ENCODE measurements at places on chromosomes 1 and 21.

DNA sequence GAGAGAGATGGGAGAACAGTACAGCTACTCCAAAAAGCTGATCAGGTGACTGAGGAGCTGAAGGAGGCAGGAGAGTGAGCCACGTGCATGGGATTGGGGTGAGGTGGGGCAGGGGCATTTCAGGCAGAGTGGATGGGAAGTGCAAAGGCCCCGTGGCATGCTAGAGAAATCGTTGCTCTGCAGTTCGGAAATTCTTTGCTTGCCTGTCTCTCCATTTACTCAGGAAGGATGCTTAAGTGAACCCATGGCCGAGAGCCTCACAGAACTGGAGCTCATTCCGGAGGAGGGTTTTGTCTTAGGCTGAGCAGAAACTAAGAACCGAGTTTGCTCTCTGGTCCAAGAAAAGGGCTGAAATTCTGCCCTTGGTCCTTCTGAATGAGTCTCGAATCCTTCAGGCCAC lies 139.8 kb upstream of the TMEM51 start:
- DNase-seq: no peak

DNA sequence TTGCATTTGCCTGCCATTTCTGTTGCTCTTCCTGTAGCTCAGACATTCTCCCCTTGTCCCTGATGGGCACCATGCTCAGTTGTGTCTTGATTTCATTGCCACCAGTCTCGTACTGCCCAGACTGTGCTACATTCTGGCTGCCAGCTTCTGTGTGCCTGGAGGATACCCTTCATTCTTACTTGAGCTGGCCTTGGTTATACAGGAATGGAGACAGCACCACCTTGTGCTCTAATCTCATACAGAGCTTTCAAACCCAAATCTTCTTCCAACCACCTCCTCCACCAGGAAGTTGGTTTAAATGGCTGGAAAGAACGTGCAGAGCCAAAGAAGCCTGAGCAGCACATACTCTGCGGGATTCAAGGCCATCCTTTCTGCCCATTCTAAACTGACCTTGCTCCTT lies 165.3 kb downstream of the SLC35F3 start:
- no peak for DNase-seq

DNA sequence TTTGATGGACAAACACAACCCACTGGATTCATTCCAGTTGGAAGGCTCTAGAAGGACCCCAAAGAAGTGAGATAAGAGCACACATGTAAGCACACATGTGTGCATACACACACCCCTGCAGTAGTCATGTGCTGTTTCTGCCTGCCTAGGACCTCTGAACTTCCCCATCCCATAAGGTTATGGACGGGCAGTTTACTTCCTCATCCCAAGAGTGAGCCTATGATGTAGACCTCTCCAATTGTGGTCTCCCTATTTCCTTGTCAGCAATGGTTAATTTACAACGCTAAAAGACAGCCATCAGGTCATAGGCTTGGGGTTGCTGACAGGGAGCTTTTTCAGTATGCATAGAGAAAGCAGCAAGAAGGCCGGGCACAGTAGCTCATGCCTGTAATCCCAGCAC lies 15.4 kb upstream of the ADAR start:
- DNase-seq: no peak

DNA sequence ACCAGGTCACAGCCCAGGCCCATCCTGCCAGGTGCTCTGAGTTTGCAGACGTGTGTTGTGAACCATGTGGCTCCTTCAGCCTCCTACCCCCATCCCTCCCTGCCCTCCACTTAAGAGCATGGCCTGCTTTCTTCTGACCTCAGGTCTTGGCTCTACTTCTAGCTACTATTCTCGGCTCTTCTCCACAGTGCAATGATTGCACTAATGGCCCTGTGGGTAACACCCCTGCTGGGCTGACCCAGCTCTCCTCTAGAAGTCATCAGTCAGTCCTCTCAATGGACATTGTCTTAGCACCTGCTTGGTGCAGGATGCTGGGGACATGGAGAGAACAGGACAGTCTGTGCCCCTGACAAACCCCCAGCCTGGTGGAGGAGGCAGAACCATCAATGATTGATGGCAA lies 22.2 kb upstream of the IFFO2 start:
- DNase-seq: no peak

DNA sequence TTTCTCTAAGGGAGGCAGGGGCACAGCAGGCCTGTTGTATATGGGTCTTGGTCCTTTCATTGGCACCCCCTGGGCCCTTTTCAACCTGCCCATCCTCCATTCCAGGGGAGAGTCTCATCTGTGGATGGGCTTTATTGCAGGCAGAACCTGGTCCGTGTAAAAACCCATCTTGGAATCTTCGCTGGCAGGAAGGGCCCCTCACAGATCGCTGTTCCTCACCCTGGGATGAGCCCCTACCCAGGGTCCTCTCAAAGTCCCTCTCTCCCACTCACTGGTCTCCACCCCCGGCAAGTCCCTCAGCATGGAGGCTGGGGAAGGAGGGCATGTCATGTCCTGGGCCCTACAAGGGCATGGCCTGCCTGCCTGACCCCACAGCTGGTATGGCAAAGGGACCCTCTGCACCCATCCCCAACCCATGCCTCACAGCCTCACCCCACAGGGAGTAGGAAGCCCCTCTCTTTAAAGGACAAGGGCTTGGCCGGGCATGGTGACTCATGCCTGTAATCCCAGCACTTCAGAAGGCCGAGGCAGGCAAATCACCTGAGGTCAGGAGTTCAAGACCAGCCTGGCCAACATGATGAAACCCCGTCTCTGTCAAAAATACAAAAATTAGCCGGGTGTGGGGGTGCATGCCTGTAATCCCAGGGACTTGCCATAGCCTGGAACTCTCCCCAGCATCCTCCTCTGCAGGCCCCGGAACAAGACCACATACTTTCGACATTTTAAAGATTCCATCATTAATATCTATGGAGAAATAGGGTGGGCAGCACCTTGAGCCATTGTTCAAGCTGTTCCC lies 13.2 kb upstream of the CDA start:
- no peak for DNase-seq

DNA sequence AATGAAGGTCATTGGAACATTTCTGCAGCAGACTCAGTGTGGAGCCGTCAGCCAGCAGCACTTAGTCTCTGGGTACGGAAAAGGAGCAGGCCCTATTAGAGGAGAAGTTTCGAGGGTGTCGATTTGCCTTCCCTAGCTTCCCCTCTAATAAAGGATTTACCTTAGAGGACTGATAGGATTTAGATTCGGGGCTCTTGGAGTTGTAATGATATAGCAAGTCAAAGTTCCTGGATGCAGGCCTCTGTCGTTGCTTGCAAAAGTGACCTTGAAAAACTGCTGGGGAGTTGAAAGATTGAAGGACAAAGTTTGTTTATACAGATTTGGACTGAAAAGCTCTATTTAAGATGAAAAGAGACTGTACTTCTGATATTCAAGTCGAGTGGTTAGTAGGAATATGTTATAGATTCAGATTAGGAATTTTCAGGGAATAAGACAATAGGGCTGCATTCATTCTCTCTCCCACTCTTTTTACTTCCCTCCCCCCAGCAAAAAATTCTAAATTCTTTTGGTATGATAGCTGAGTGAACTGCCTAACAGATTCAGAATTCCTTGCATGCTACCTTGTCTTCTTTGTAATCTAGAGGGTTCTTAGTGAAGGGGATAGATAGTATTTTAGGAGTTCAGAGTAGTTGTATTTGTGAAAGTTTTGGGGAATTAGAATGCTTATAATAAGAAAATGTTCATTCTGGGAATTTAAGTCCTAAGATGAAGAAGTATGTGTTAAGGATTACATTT lies 19.2 kb downstream of the NFYC start:
- no peak for DNase-seq

DNA sequence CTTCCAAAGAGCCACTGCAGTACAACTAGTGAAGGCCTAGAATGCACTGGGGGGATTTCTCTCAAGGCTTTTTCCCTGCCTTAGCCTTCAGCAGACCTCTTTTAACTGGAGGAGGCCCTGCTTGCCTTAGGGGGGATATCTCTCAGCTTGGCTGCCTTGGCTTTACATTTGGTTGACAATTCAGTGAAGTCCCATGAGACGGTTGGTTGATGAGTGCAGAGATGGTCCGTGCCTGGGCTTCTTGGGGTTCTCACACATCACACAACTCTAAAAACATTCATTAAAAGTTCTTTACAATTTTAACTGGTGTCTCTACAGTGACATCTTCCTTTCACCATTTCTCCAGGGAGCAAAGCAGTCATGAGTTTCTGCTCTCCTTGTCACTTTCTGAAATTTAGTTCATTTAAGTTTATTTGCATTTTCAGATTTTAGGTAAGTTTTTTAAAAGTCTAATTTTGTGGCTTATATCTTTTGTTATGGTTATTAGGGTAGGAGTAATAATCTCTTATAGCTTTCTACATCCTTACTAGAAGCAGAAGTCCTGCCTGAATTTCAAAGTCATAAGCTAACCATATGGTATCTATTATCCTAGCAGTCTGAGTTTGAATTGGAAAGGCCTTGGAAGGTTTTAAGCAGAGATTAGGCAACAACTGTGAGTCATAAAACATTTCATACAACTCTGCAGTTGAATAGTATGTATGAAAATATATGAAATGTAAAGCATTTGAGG lies 487.6 kb downstream of the DPYD start:
- DNase-seq: no peak

- no peak for DNase-seq
Measured at GRCh38 chr1:87451229-87451920, 122.7 kb downstream of the LMO4 start.

DNA sequence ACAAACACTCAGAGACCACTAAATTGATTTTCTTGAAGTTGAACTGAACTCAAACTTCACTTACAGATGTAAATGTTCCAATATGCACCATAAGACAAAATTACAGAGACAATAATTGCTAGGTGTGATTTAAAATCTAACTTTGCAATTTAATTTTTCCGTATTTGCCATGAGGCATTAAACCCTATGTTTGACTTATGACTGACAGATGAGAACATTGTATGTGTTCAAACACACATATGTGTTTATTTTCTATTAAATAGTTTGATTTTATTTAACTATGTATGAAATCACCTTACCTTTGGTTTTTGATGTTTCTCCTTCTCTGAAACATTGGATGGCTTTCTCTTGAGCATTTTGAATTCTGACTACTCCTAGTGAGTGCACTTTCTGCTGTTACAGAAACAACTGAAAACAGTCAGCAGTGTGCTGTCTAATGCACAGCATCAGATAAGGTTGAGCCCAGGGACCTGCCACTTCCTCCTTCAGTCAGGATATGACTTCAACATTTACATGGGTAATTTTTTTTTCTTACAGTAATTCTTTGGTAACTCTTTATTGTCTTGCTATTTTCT lies at the start of gene SAMSN1:
TSS of gene SAMSN1 (minus strand) at position 410 of the 575 bp plus-strand sequence. CDS start at position 356, 54 bp downstream.
- DNase-seq: no peak

- no peak for DNase-seq
Measured at GRCh38 chr1:205955499-205955898, 12.2 kb upstream of the SLC26A9 start.

GRCh38 chr1:206429421-206429820 lies 40.9 kb upstream of the IKBKE start:
- DNase-seq: no peak

DNA sequence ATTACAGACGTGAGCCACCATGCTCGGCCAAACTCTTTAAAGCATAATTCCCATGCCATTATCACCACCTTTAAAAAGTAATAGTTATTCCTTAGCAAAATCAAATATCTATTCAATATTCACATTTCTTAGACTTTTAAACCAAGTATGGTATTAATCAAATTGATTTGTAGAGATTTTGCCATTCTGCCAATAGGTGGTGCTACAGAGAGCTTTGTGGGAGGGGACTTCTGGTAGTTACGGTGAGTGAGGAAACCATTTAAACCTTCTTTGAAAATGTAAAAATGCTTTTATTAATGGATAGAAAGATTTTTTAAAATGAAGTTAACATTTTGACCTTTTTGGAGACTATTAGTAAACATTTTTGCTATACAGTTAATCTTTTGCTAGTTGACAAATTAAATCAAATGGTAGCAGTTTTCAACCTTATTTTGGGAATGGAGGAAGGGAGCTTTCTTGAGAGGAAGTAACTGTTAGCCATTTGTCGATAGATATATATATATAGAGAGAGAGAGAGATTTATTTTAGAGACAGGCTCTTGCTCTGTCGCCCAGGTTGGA lies 19.3 kb downstream of the IARS2 start:
- DNase-seq: no peak

DNA sequence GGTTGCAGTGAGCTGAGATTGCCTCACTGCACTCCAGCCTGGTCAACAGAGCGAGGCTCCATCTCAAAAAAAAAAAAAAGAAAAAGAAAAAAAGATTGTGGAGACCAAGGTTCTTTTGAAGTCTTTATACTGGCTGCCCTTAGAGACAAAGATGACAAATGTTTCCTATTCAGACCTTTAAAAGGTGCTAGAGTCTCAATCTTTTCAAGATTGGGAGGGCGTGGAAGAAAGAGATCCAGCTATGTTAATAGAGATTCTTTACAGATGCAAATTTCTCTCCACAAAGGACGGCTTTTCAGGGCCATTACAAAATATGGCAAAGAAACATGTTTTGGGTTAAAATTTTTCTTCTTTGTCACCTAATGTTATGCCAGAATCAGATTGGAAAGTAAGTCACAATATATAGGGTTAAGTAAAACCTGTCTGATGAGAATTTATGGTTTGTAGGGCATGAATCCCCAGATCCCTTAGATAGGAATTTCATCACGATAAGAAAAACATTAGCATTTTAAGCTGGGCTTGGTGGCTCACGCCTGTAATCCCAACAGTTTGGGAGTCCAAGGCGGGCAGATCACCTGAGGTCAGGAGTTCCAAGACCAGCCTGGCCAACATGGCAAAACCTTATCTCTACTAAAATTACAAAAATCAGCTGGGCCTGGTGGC lies 13.0 kb upstream of the MORC3 start:
- DNase-seq: no peak

DNA sequence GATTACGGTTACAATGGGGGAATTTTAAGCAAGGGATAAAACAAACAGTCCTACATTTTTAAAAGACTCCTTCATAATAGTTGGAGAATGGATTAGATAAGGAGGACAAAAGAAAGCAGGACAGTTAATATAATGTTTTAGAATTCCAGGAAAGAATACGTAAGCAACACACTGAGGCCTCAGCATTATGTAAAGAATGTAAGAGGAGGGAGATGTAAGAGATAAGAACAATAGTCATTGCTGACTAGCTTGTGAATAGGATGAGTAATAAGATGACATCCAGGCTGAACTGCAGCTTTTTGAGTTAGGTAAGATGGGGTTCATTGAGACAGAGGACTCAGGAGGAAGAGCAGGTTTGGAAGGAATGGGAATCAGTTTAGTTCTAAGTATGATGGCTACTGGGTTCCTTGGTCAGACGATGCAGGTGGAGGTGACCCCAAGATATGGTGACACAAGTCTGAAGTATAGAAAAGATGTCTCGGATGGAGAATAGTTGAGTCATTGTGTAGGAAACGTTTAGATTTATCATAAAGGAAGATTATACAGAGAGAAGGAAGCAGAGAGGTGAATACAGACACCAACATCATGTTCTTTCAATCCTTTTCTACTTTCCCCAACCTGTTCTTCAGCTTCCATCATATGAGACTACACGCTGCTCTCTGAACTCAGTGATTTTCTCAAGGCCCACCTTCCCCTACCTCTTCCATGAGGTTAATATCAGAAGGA lies 372.8 kb downstream of the PTBP2 start:
- no peak for DNase-seq

- DNase-seq: no peak
Measured at GRCh38 chr1:101311146-101311920, 74.5 kb downstream of the S1PR1 start.

- DNase-seq: no peak
Measured at GRCh38 chr1:7590426-7590790, 180.7 kb upstream of the VAMP3 start.

Measured in right forelimb (tissue), 1 donor.